ENCODE measurements at places on chromosomes 7 and 10.

DNA sequence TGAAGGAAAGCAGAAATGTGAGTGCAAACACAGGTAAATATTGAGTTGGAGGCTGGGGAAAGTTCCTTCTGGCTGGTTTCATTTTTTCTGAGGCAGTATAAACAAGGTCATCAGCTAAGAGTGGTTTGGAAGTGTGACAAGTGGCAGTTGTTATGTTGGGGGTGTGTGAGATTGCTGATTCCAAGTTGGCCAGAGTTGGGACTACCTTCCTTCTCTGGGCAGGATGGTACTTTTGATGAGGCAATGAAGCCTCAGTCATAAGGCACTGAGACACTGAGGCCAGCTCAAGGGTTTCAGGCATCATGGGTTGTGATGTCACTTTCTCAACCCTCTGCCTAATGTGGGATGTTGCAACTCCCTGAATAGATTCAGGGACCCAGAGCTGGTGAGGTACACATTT lies 8.2 kb upstream of the PTTG1IP2 start:
- DNase-seq, result no peak

DNA sequence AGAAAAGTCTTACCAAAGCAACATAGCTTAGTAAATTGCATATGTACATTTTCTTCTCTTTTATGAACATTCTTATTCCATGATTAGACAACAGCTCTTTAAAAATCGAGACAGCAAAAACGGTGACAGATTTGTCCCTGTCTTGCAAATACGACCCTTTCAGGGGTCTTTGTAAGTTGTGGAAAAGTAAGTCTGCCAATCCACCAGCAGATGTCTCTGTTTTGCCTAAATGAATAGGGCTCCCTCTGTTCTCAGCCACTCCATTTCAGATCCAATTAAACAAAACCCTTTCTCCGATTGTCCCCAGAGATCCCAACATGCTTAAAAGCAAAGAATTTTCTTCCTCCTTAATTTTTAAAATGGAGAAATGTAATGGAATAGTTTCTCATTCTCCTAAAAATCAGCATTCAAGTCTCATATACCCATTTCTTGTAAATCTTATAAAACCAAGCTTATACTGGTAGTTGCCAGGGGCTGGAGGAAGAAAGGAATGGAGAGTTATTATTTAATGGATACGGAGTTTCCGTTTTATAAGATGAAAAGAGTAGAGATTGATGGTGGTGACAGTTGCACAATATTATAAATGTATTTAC lies 61.0 kb upstream of the NFE2L3 start:
- no peak for DNase-seq

DNA sequence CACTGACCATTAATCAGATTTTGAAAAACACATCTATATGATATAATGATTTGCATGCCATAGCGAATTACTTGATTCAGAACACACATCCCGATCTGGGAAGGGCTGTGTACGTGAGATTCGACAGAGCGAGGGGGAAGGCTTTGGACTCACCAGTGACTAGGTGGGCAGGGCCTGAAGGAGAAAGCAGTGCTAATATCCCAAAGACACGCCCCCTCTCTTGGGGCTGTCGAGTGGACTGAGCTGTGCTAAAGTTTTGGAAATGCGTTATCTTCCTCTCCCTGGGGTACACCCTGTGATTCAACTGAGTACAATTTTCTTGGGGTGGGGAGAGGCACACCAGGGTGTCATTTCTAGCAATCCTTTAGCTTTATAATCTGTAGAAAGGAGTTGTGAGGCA lies 1.8 kb downstream of the LRRC17 start:
- no peak for DNase-seq

DNA sequence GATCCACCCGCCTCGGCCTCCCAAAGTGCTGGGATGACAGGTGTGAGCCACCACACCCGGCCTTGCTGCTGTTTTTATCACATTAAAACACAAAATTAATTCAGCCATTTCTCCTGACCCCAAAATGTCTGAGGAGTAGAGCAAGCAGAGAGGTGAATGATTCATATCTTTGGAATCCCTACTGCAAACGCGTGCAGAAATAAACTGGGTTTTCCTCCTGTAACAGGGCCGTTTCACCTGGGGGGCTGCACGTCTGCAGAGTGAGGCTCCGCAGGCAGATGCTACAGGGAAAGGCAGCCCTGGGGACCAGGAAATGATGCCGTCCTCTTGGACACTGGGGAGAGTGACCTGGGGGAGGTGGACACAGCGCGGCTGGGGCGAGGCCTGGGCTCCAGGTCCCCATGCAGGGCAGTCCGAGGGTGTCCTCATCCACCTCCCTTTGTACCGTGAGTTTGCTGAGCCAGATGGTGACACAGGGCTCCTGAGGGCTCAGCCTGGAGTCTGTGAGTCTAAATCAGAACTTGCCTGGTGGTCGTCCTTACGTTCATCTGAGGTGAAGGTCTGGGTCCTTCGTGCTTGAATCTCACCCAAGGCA lies 41.9 kb downstream of the PDGFA start:
- DNase-seq, result no peak

DNA sequence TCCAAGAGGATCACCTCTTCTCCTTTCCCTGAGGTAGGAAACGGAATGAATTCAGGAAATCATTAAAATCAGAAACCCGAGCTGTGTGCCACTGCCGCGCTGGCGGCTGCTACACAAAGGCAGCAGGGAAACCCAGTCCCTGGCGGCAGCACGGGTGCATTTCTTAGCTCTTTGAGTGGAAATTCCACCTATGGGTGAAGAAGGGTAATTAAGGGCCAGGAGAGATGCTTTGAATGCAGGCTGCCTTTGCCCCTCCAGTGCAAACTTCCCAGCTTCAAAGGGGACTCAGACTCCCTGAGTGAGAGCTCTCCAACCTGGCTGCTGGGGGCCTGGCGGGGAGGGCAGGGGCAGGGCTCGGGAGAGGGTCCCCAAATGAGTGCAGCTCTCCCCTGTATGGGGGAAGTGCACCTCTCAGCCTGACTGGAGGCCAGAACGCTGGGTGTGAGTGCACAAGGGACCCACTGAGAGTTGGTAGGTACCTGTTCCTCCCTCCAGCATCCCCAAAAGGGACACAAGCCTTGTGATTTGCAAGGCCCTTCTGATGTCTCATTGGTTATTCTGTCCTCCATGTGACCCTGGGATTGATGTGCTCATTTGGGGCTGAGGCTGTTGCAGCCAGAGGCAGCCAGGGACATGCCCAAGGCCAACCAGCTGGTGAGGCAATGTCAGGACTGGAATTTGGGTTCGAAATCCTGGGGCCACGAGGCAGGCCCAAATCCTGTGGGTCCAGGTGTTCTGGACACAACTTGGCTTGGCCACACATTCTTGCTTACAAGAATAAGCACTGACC lies 16.3 kb upstream of the ZMIZ1 start:
- no peak for DNase-seq

Measured in stimulated activated CD8-positive, alpha-beta memory T cell treated with anti-CD3 and anti-CD28 coated beads, Interleukin-2, amount 100 ng/mL, for 1 hour (primary cell).